ENCODE measurements at places on chromosomes 11 and 22.

GRCh38 chr11:110514967-110515366 is 85.2 kb downstream of the FDX1 start:
- no peak for DNase-seq

- DNase-seq, result no peak
These were observed 67.7 kb downstream of the ARHGAP8 start for GRCh38 chr22:44819966-44820631.

DNA sequence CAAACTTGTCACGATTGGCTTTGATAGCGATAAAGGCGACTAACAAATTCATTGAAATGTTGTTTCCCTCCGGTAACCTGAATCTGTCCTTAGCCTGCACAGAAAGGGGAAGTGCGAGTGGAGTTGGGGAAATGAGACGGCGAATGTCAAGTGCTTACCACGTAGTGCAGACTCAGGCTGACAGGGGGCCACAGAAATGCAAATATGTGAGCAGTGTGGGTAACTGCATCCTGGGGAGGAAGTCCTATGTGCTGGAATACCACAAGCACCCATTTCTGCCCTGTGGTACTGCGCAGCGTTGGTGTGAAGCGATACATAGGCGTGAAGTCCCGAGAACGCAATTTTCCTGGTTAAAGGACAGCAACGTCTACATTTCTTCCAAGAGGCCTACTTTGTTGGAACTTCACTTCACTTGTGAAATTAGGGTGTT is 869 bp upstream of the EIF4ENIF1 start:
- peak; percentile 44 for DNase-seq

- DNase-seq, result no peak
These were observed 1.7 kb downstream of the KLHDC7B start for GRCh38 chr22:50547263-50547985.

DNA sequence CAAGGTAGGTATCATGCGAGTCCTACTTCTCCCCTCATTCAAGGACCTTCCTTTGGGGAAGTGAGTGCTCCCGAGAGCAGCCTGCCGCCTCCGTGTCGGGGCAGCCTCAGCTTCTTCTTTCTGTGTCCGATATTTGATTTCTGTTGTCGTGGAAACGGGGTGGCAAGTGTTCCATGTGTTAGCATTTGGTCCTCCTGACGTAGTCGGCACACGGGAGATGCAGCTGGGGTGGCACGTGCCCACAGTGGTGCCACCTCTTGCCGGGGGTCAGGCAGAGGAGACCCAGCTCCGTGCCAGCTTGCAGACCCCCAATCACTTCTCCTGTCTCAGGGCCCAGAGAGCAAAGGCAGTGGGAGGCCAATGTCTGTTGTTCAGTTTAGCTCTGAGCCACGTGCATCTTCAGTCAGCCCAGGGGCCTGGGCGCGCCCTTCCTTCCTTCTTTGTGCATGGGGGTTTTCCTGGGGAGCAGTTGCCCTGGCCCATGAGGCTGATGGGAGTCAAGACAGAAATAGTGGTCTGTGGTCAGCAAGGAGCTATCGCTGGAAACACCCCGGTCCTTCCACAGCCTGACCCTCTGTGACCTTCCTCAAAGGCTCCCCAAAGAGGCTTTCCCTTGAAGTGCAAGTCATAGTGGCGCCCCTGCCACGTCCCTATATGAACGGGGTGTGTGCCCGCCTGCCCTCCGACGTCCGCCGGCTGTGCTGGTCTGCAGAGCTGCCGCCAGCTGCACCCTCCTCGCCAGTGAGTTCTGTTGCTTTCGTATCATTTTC is 44.5 kb downstream of the PARVB start:
- no peak for DNase-seq

- DNase-seq, result no peak
These were observed 24.8 kb downstream of the ACER3 start for GRCh38 chr11:76885390-76886097.

DNA sequence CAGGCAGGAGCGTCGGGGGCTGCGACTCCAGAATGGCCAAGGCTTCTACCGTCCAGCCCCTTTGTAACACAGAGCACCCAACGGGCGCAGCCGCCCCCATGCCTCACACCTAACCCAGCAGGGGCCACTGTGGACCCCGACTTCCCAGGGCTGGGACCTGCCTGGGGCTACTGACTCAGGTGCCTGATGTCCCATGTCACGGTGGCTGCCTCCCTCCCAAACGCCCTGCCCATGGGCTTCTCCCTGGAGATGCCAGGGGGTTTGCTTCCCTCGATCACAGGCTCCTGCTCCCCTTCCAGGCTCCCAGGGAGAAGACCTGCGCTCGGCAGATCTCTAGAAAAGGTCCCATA is 84.0 kb downstream of the MYEOV start:
- DNase-seq, result no peak

DNA sequence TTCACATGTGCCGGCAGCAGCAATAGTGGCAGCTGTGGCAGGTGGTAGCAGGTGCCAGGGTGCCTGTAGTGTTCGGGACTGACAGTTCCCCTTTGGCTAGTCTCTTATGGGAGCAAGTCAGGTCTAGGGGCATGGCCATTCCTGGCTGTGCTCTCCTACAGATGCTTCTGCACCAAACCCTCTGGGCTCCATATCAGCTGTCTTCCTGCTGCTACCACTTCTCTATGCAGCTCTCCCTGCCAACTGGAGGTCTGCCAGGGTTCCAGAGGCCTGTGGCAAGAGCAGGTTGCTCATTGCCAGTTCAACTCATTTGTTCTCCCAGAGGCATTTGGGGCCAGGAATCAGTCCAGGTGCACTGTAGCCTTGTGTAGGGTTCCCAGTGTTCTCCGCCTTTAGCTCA is 473.7 kb downstream of the JRKL start:
- no peak for DNase-seq

- DNase-seq, result no peak
These were observed at the start of gene MORC2 for GRCh38 chr22:30968015-30968923. Gene MORC2 (minus strand): TSS chr22:30968774. CDS start chr22:30967889, 885 bp downstream.

DNA sequence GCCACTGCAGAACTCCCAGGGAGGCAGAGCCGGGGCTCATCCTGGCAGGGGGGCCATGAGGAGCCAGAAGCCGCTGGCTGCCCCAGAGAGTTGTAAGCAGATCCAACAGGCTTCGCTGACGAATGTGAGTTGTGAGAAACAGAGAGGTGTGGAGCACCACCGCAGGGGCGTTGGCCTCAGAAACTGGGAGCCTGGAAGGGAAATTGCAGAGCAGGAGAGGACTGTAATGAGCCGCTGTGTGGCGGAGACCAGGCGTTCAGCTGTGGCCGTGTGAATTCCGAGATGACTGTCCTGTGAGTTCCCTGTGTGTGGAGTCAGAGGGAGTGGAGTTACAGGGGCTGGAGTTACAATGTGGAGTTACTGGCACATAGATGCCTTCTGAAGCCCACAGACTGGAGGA is 27.7 kb upstream of the ETS1 start:
- no peak for DNase-seq

- DNase-seq, result no peak
These were observed 7.4 kb downstream of the ARHGEF17 start for GRCh38 chr11:73315293-73316020.

GRCh38 chr11:66841861-66842260 is 1.4 kb upstream of the RCE1 start:
- no peak for DNase-seq

DNA sequence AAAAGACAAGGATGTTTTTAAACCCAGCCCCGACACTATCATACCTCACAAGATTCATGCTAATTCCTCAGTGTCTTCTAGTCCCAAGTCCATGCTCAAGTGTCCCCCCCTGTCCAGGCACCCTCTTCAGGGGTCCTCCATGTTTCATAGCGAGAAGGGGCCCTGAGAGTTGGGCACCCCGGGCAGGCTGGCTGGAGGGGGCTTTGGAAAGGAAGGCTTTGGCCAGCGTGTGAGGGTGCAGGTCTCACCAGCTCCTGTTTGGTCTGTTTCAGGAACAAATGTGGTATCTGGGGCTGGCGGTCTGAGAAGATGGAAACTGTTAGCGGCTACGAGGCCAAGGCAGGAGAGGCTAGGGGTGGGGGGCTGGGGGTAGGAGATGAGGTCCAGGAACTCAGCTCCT is 4.5 kb upstream of the SSH3 start:
- DNase-seq, result no peak

DNA sequence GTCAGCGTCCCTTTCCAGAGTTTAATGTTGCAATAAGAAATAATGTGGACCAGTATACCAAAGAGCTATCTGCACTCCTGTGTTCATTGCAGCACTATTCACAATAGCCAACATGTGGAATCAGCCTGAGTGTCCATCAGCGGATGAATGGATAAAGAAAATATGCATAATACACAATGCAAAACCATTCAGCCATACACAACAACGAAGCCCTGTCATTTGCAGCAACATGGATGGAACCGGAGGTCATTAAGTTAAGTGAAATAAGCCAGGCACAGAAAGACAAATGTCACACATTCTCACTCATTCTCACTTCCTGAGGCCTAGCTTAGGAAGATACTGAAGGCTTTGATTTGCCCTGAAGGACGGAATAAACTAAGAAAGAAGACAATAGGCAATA is 22.1 kb downstream of the SLC5A4 start:
- no peak for DNase-seq

- DNase-seq, result no peak
These were observed 42.7 kb upstream of the KCNJ11 start for GRCh38 chr11:17431139-17431538.

- DNase-seq, result no peak
These were observed 937 bp downstream of the TRPT1 start for GRCh38 chr11:64224891-64225607.

DNA sequence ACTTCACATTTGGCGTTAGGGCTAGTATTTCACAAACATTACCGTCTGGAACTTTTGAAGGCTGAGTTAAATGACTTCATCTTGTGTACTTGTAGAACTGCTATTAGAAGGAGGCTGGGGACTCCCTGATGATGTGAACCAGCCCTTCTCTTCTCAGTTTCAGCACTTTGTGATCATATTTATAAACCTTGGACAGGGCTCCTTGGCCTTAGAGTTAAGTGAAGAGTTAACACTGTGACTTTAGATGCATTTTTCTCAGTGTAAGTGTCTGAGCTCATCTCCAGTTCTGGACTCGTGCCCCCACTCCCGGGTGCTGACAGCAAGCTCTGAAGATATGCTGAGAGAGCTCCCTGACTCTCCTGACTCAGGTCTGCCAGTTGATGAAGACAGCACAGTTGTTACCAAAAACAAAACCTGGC is 8.4 kb downstream of the MIAT start:
- DNase-seq, result no peak

- no peak for DNase-seq
These were observed 16.1 kb downstream of the OR5M3 start for GRCh38 chr11:56457076-56457475.

DNA sequence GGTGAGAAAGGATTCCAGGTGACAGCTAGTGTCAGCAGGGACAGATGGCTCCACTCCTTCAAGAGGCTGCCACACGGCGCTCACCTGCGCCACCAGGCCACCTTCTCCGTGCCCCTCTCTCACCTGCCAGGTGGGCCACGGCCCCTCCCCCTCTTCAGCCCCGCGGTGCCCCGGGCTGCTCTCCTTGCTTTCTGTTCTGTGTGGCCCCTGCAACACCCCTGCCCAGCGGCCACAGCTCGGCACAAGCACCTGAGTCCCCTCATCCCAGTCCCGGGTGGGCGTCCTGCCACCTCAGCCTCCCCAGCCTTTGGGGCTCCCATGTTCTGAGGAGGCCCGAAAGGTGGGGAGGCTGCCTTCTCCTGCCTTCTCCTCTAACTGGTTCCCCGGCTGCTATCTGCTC is 46.4 kb downstream of the APOL1 start:
- no peak for DNase-seq

Measured in effector CD4-positive, alpha-beta T cell (primary cell).